ENCODE measurements at places on chromosomes 2 and 18.

DNA sequence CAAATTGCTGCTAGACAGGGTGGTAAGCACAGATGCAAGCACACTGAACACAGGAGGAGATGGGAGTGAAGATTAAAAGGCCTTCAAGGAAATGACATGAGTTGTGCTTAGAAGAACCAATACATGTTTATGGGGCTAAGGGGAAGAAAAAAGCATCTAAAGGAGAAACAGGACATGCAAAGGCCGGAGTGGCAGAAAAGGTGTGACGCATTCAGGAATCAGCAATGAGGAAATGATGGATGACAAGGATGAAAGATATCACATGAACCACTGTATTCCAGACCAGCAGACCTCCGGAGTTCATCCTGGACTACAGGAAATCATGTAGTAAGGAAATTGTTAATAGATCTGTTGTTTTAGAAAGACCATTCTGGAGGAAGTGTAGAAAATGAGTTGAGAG, 42.8 kb downstream of the PPP4R1 start:
- no peak for DNase-seq

GRCh38 chr2:233817361-233817911, 36.9 kb downstream of the HJURP start:
- no peak for DNase-seq

DNA sequence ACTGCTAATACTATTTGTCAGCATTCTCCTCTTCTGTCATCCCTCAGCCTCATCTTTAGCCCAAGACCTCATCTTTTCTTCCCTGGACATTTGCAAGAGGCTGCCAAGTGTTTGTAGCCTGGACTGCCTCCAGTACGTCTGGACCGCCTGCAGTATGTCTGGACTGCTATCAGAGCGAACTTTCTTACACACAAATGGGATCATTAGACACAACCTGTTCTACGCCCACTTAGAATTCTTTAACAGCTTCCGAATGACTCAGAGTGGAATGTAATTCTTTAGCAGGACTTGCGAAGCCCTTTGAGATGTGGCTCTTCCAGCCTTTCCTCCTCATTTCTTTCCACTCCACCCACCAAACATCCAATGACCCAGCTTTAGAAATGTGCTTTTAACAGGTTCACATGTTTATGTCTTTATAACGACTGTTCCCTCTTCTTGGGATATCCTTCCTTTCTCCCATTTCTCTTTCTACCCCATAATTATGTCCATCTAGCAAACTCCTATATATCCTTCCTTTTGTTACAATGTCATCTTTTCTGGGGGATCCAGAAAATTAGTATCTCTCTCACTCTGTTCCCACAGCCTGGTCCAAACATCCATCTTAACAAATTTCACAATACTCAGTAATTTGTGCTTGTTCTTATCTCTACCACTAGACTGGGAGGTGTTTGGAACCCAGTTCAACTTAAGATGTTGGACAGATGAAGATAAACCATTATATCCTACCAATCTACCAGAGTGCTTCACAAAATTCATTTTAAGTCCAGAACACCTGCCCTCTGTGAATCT, 171.3 kb upstream of the PGAP1 start:
- no peak for DNase-seq

- DNase-seq, result no peak
Measured at GRCh38 chr18:42011053-42011452, 56.0 kb downstream of the PIK3C3 start.

DNA sequence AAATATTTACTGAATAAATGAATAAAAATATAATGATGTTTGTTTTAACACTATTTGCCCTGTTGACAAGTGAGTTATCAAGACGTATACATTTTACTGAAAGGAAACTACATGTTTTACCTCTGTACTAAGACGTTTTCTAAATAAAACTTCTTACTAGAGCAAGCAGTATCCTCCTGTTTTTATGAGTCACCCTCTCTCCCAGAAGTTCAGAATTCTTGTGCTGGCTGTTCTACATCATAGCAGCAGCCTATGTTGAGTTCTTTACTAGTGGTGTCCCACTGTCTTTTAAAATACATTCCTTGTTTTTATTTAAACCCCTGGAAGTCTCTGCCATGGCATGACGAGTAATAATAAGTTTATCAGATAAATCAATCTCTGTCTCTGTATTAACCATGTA, 297.4 kb downstream of the CALCRL start:
- DNase-seq, result no peak

GRCh38 chr2:239144713-239144999, 256.2 kb downstream of the HDAC4 start:
- DNase-seq, result no peak

GRCh38 chr2:110998311-110998710, 122.4 kb upstream of the BCL2L11 start:
- no peak for DNase-seq

DNA sequence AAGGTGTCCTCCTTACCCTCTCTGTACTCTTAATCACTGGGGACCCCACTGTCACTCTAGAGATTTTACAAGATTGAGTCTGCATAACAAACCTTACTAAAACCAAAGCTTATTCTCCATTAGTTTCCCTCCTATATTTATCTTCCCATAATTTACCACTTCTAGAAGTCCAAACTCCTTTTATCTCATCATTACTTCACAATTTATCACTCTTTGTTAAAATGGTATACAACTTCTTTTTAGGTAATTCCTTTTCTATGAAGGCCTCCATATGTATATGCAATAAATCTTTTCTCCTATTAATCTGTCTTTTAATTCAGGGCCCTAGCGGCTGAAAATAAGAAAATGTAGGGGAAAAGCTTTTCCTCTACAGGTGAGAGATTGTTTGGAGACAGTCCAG, 152.4 kb downstream of the MSH2 start:
- DNase-seq, result no peak

DNA sequence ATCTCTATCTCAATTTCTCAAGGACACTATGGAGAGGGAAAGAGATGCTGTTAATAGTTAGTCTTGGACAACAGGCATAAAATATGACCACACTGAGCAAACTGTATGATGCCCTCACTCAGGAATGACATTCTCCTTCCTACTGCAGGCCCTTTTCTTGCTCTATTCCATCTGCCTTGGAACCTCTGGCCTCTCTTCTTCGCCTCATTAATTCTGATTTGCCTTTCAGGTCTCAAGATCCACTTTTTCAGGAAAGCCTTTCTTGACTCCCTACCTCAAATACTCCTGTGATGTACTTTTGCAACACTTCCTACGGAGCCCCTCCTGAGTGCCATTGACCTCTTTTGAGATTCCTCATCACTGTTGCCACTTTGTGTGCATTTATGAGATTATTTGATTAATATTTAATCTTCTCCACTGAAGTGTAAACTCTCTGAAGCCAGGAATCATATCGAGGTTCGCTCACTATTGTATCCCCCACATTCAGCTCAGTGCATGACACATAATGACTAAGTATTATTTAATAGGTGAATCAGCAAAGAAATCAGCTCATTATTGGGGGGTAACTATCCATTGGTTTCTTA, 21.3 kb upstream of the SPP2 start:
- no peak for DNase-seq

All from activated CD4-positive, alpha-beta T cell treated with anti-CD3 and anti-CD28 coated beads for 48 hours (primary cell).